Activated naive CD4-positive, alpha-beta T cell treated with anti-CD3 and anti-CD28 coated beads, Interleukin-2, amount 50 U/mL, for 16 hours (primary cell): ENCODE measurements at places on chromosomes 13 and 19.

GRCh38 chr13:32264407-32264806 is 50.8 kb downstream of the ZAR1L start:
- DNase-seq = no peak

- no peak for DNase-seq
Observed at GRCh38 chr19:13951799-13952153, 533 bp upstream of the DCAF15 start.

GRCh38 chr19:7507884-7508283 is 8.0 kb upstream of the ZNF358 start:
- no peak for DNase-seq

DNA sequence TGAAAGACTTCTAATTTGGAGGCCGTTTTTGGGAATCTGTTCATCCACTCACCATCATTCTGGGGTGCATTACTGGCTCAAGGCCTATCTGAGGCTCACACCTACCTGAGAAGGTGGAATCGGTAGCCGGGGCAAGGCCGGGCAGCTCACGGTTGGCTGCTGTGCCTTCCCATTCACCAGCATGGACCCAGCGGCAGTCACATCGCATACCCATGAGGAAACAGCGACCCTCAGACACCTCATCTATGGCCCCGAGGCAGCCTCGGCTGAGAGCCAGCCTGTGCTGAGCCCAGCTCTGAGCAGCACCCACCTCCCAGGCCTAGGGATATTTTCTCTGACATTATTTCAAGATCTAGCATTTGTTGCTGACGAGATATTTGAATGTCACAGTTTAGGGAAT is 130.5 kb downstream of the ATP11A start:
- no peak for DNase-seq

- no peak for DNase-seq
Observed at GRCh38 chr13:25657157-25657556, 285.4 kb downstream of the ATP8A2 start.

GRCh38 chr19:35011091-35011689 is 11.1 kb downstream of the GRAMD1A start:
- DNase-seq = no peak

- no peak for DNase-seq
Observed at GRCh38 chr13:46129955-46130618, 25.3 kb upstream of the CPB2 start.

DNA sequence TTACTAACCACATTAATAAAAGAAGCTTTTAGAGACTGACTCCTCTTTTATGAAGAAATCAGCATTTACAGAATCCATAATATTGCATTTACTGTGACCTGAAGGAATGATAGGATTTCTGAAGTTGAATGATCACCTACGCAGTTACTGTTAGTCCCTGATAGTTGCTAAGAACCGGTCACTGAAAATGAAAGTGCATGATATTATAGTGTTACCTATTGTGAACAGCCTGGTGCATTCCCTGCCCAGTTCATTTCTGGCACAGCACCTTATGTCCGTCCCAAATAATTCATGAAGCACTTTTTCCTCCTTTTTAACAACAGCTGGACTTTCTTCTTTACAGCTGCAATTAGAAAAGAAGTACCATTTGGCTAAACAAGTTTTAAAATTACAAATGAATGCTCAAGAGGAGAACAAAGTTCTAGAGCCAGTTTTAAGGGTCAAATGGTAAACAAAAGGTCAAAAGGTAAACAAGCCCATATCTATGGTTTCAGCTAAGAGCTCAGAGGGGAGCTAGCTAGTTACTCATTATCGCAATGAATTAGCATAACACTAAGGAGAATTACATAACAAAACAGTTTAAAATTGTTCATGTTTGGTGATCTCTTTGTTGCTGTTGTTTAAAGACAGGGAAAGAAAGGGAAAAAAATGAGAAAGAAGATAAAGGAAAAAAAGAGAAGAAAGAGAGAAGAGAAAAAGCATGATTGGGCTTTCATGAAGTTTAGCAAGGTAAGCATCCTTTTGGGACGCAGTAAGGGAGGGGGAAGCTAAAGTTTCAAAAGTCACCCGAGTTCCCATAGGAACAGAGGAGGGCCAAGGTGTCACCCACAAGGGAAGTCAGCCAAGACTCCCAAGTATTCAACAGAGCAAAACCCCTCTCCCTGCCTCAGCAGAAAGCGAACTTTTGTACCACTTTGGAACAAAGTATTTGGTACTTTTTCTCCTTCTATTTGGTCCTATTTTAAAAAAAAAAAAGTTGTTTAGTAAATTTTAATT is 50.2 kb downstream of the FLT3 start:
- no peak for DNase-seq

DNA sequence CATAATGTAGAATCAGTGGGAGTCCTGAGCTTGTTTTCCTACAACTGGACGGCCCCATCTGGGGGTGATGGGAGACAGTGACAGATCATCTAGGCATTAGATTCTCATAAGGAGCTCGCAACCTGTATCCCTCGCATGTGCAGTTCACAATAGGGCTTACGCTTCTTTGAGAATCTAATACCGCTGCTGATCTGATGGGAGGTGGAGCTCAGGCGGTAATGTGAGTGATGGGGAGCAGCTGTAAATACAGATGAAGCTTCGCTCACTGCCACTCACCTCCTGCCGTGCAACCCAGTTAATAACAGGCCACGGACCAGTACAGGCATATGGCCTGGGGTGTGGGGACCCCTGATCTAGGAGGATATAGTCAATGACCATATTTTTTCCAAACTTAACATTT is 38.8 kb downstream of the RCBTB1 start:
- DNase-seq = no peak
